ENCODE measurements at places on chromosomes 1 and 21.
A peak's percentile ranks its signal among the peaks of the same experiment; 100 is the strongest.

GRCh38 chr1:201531551-201532425, 7.1 kb upstream of the NAV1 start:
- DNase-seq: no peak

- no peak for DNase-seq
Measured at GRCh38 chr1:165381745-165382505, 25.4 kb upstream of the LMX1A start.

DNA sequence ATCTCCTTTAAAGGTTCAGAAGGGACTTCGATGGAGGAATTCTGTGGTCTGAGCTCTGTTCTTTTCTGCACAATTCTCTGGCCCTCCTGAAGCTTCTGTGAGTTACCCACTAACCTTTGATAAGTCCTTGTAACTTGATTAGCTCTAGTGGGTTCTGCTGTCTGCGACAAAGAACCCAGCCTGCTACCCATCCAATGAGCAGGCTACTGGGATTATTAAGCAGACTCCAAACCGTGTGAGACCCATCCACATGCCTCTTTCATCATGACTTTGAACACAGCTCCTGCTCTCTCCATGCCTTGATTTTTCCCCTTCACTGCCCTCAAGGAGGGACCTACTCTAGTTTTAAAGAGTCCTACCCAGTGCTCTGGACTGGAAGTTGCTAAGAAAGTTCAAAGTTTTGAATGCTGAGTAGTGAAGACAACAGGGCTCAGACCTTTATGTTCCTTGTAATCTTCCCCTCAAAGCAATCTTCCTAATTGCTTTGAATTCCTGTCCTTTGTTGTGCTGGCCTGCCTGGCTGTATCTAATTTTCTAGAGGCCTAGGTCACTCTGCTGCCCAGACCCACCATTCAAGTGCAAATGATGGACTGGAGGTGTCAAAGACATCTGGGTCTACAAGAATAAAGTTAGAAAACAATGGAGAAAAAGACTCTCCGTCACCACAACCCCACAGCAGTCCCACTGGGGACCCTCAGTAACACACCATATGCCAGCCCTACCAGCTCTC, 146.9 kb downstream of the RHOU start:
- no peak for DNase-seq

DNA sequence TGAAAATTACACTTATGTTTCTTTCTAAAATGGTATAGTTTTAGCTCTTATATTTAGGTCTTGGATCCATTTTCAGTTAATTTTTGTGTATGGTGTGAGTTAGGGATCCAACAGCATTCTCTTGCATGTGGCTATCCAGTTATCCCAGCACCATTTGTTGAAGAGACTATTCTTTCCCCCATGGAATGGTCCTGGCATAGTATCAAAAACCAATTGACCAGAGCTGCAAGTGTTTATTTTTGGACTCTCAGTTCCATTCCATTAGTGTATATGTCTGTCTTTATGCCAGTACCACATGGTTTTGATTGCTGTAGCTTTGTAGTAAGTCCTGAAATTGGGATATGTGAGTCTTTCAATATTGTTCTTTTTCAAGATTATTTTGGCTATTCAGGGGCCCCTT, 14.3 kb downstream of the TTLL10 start:
- DNase-seq: no peak

GRCh38 chr1:164701189-164701761, 142.3 kb downstream of the PBX1 start:
- no peak for DNase-seq

DNA sequence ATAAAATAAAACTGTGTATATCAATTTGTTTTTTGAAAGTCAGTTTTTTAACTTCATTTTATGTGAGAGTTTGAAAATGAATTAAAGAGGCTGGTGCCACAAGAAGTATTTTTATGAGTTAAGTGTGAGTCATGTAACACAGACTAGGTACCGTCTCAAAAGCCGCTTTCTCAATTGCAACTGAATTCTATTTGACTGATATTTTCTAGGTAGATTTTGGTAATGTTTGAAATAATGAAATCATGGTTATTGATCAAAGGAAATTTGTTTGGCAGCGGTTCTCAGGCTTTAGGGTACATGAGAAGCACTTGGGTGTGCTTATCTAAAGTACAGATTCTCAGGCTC, 4.6 kb downstream of the SNX27 start:
- DNase-seq: no peak

DNA sequence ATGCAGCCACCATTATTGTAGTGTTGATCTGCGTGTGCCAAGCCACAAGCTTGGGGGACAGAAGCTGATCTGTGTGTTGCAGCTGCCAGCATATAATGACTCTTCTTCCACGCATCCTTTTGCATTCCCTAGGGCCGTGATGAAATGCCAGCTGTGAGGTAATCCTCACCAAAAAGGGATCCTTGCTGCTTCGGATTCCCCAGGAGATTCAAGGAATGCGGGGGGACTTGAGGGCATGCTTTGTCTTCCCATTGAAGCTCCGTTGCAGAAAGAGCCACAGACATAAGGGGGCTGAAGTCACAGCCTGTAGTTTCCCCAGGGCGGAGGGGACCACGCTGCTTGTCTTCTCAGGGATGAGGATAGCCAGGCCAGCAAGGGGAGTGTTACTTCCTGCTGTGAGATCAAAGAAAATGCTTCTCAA, 281.6 kb upstream of the FMN2 start:
- no peak for DNase-seq

- no peak for DNase-seq
Measured at GRCh38 chr1:24961334-24961733, 31.3 kb upstream of the RUNX3 start.

DNA sequence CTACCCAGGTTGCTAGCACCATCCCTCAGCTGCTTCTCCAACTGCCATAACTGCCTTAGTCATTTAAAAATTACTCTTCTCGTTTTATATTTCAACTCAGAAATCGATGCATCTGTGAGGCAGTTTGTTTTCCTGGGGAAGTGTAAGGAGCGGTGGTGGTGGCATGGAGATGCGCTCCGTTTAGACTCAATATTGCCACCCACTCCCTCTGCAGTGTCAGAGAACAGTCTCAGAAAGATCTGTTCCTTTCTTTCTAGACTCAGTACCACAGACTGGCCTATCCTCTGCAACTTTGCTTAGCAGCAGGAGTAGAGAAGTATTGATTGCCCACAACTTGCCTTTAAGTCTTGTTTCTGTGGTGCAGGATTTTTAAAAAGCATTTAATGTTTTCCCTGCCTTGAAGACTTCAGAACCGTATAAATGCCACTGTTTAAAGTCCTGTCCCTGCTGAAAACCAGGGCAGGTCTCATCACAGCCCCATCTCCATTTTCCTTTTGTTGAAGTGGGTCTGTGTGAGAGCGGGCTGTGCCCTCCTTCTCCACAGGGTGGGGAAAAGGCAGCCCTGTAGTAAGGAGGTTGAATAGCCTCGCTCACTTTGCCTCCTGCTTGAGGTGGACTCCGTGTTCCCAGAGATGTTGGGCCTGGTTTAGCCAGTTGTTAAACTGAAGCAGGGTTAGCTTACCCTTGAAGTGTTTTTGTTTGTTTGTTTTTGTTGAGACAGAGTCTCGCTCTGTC, 105.2 kb downstream of the NFIA start:
- no peak for DNase-seq

- no peak for DNase-seq
Measured at GRCh38 chr1:204115116-204115515, 36.7 kb downstream of the ETNK2 start.

- no peak for DNase-seq
Measured at GRCh38 chr1:62111084-62111483, 83.6 kb upstream of the L1TD1 start.

DNA sequence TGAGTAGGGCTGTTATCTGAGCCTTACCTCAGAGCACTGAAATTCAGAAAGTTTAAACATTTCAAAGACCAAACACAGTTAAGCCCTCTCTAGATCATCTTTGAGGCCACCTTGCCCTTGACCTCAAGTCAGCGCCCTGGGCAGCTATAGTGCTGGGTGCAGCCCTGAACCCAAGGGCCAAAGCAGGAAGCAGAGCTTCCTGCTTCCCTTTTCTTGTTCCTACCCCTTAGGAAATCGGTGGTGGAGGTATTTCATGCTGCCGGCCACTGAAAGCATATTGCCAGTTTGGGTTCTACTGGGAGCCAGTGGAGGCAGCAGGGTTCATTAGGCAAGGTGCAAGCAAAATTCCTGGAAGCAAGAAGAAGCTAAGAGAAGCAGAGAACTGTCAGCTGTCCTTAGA, 26.1 kb downstream of the CD244 start:
- DNase-seq: no peak

DNA sequence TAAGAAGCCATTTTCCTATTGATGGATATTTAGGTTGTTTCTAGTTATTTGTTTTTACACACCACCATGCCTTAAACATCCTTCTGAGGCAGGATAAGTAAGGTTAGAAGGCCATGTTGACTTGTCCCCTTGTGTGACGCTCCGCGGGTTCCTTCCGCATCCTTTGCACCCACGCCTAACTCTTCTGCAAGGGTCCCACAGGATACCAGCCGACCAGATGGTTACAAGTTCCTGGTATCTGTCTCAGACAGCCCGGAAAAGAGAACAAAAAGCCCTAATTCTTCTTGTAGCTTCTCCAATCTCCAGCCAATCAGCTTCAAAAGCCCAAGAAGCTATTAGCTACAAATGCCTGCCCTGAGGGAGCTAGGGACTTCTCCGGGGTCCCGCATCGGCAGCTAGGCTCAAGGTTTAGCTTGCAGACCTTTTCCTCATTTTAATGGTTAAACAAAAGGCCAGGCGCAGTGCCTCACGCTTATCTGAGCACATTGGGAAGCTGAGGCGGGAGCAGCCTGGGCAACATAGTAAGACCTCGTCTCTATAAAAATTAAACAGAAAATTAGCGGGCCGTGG, 4.9 kb upstream of the OTUD3 start:
- no peak for DNase-seq

- DNase-seq: no peak
Measured at GRCh38 chr1:4724001-4724400, 69.6 kb downstream of the AJAP1 start.

GRCh38 chr1:71980556-71980955, 301.8 kb downstream of the NEGR1 start:
- DNase-seq: no peak

- no peak for DNase-seq
Measured at GRCh38 chr1:240058049-240058448, 33.6 kb upstream of the FMN2 start.

GRCh38 chr1:55670331-55671082, 455.3 kb upstream of the USP24 start:
- no peak for DNase-seq

- DNase-seq: no peak
Measured at GRCh38 chr21:44995343-44995941, 55.6 kb downstream of the SLX9 start.

- DNase-seq: no peak
Measured at GRCh38 chr1:22629886-22630285, 6.5 kb upstream of the C1QA start.

DNA sequence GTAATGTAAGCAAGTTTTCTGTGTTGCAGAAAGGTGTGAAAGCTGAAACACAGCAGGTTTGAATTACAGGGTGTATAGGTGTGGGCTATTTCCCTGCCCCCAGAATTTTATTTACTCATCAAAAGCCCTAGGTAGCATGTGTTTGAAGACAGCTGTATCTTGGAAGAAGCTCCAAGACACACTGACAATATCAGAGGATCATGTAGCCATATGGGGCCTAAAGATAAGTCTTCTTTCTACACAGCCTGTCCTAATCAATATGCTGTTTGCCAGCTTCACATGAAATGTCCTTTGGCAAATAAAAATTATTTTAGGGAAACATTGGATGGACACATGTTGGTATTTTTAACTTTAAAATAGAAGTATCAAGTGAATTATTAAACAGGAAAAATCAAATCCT, 17.5 kb upstream of the SUCO start:
- DNase-seq: no peak

DNA sequence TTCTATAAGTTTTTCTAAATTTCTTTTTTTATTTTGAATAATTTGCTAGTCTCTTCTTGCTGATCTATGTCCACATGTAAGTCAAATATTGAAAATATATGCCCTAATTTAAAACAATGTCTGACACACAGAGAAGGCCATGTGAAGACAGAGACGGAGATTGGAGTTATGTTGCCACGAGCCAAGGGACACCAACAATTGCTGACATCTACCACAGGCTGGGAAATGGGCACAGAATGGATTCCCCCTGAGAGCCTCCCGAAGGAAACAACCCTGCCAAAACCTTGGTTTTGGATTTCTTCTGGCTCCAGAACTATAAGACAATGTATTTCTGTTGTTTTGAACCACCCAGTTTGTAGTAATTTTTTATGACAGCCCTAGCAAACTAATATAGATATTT, 485.0 kb upstream of the ZRANB2 start:
- no peak for DNase-seq

GRCh38 chr1:201351617-201352016, 25.9 kb downstream of the TNNT2 start:
- no peak for DNase-seq

DNA sequence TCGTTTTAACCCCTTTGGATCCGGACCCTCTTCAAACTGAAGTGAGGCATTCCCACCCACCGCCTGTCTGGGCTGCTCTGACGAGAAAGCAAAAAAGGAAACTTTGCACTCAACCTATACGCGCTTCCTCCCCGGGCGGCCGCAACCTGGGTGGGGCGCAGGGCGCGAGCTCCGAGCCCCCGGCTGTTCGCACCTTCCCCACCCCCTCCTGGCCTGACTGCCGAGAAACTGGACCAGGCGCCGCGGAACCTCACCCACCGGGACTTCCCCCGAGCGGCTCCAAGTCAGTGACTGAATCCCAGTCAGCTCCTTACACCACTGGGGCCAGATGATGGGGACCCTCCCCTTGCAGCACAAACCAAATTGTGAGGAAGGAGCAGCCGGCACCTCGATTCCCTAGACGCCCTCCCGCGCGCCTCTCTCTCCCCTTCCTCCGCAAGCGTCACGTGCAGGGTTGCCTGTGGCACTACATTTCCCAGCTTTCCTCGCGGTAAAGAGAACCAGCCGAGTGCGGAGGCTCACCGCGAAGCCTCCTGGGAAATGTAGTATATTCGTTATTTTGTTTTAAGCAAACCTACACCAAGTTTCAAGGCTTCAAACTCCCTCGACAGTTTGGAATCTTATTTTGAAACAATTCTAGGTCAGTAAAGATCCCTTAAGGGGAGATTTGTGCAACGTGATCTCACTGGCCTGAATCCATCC, at the start of gene RAB29:
RAB29 (minus strand) TSS at position 468 of the 702 bp plus-strand sequence. CDS start 526 bp downstream, outside the sequence.
- peak; percentile 10 for DNase-seq

GRCh38 chr1:231407547-231408396, 14.3 kb downstream of the EGLN1 start:
- DNase-seq: no peak

DNA sequence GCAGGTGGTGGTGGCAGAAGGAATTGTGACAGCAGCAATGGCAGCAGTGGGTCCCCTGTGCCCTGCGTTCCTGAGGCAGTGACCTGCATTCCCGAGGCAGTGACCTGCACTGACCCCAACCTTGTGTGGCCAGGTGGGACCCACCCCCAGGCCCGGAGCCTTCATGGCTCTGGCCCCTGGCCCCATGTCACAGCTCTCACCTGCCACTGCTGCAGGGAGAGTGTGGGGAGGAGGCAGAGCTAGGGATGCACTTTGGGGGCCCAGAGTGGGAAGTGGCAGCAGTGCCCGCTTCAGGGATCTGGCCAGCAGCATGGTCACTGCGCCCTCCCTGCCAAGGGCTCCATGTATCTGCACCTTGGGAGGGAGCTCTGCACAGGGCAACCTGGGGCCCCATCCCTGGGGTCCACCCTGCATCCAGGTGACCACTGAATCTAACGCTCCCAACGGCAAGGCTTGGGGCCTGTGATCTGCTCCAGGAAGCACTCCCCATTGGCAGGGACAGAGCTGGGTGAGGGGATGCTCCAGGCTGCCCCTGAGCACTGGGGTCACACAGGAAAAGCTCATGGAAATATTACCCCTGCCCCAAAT, 618.6 kb downstream of the RWDD3 start:
- no peak for DNase-seq

- no peak for DNase-seq
Measured at GRCh38 chr1:152348447-152348846, 11.4 kb downstream of the FLG2 start.

- DNase-seq: peak; percentile 94
Measured at GRCh38 chr1:68175621-68176398, 56.5 kb downstream of the WLS start.
